ENCODE measurements at places on chromosomes 16 and 17.

- no peak overlapping the region for H3K27ac ChIP-seq
- no peaks in the 10 kb centered on the region for H3K4me1 ChIP-seq
- no peaks in the 10 kb centered on the region for H3K36me3 ChIP-seq
- H3K4me3 ChIP-seq, result no peak overlapping the region
Observed at GRCh38 chr16:4574919-4575705, 19.0 kb downstream of the C16orf96 start.

DNA sequence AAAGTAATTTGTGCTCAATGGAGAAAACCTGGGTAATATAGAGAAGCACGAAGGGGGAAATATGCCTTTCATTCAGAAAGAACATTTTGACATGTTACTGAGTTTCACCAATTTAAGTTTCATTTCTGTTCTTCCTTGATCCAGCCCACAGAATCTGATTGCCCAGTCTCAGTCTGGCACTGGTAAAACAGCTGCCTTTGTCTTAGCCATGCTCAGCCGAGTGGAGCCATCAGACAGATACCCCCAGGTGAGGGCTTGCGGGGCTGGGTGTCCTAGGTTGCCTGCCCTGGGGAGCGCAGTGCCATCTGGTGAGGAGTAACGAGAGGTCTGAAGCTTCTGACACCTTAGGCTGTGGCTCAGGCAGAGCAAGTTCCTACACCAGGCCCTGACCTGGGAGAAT lies 17.7 kb downstream of the DDX19A start:
- H3K4me3 ChIP-seq, result no peak overlapping the region
- no peak overlapping the region for H3K27ac ChIP-seq
- H3K4me1 ChIP-seq, result no peaks in the 10 kb centered on the region
- H3K27me3 ChIP-seq, result no peaks in the 10 kb centered on the region
- H3K36me3 ChIP-seq, result peaks cover 3% of the 10 kb centered on the region

- H3K27ac ChIP-seq, result no peak overlapping the region
- H3K36me3 ChIP-seq, result no peaks in the 10 kb centered on the region
- peaks cover 24% of the 10 kb centered on the region for H3K4me1 ChIP-seq
Observed at GRCh38 chr16:66222756-66223155, 143.7 kb upstream of the CDH5 start.

DNA sequence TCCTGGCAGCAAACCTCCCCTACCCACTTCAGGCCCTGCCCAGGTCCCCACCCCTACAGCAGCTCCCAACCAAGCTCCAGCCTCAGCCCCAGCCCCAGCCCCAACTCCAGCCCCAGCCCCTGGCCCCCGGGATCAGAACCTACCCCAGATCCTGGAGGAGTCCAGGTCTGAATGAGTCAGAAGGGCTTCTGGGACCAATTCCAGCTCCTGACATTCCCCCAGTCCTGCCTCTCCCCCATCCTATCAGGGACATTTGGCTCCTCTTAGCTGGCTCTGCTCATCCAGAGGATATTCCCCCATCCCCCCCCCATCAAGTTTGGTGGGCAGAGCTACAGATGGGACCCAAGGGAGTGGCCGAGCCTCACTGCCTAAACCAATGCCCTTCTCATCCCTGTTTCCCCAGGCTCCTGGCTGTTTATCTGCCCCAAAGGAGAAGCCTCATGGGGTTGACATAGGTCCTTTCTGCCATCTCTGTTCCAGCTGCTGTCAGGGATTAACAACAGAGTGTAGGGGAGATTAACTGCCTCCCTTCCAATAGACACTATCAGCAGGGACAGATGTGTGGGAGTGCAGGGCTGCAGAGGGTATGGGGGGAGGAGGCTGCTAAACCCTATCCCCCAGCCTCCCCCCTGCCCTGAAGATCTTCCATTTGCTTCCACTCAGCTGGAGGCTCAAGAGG lies 16.5 kb downstream of the CNTNAP1 start:
- H3K27me3 ChIP-seq, result no peaks in the 10 kb centered on the region
- no peak overlapping the region for H3K4me3 ChIP-seq
- no peak overlapping the region for H3K27ac ChIP-seq
- no peak for DNase-seq

GRCh38 chr16:6038941-6039645 lies 941.5 kb upstream of the EEF2KMT start:
- no peaks in the 10 kb centered on the region for H3K36me3 ChIP-seq
- no peak overlapping the region for H3K4me3 ChIP-seq
- H3K27ac ChIP-seq, result no peak overlapping the region
- no peak for DNase-seq
- H3K4me1 ChIP-seq, result no peaks in the 10 kb centered on the region

Measured in neural crest cell (in vitro differentiated cells).